Caudate nucleus (tissue), 63 donors: ENCODE measurements at places on chromosomes 13 and 19.
A peak's percentile ranks its signal among the peaks of the same experiment; 100 is the strongest.

DNA sequence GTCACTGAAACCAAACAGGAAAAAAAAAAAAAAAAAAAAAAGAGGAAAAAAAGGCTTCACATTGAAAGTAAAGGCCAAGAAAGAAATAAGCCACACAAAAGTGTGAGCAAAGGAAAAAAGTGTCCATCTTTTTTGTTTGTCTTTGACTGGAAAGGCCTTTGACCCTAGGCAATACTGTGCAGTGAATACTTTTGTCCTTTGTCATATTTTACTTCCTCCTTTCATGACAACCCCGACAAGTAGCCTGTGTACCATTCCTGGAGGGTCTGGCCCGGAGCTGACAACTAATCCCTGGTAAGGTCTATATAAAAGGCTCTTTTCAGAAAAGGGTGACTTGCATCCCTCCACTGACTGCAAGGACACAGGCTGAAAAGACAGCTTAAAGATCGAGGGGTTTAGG, 12.9 kb upstream of the MICU2 start:
- no peak for DNase-seq

DNA sequence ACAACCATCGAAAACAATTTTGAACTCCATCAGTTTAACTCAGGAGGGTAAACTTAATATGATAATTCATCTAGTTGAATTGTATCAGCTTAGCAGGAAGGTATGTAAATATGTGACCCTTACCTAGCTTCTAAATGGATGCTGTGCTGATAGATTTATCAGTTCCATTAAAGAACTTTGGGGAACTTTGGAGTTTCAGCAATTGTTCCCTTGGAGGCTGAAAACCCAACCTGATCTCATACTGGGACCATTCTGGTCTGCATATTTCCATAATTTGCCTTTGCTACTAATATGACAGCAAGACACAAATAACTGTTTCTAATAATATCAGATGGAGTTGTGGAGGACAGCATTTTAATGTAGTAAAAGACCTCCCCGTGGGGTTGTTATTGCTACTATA, 127.8 kb downstream of the GGACT start:
- DNase-seq = no peak

DNA sequence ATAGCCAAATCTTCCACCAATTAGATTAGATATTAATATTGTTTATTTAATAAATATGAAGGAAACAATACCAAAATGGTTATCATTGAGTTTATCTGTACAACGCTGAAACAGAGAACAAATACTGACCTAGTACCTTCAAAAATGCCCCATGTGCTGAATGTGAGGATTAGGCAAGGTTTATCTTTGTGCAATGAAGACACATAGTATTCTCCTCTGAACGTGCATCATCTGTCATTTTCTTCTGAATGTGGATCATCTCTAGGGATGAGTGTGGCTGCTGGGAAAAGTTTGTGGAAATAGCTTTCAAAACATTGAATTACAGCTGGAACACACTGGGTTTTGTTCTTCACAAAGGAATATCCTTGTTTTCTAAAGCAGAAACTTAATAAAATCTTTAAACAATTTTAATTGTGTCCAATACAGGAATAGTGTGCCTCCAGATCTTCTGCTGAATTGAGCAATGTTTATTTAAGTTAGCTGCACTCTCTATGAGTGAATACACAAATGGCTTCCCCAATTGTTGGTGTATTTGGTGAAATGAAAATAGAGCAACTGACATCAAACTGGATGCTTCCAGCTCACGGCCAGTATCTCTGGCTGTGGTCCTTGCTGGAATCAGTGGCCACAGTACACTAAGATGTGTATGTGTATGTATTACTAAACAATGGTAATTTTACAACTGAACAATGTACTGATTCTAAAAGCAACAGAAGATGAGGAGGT, 6.7 kb downstream of the COL4A1 start:
- DNase-seq = no peak

DNA sequence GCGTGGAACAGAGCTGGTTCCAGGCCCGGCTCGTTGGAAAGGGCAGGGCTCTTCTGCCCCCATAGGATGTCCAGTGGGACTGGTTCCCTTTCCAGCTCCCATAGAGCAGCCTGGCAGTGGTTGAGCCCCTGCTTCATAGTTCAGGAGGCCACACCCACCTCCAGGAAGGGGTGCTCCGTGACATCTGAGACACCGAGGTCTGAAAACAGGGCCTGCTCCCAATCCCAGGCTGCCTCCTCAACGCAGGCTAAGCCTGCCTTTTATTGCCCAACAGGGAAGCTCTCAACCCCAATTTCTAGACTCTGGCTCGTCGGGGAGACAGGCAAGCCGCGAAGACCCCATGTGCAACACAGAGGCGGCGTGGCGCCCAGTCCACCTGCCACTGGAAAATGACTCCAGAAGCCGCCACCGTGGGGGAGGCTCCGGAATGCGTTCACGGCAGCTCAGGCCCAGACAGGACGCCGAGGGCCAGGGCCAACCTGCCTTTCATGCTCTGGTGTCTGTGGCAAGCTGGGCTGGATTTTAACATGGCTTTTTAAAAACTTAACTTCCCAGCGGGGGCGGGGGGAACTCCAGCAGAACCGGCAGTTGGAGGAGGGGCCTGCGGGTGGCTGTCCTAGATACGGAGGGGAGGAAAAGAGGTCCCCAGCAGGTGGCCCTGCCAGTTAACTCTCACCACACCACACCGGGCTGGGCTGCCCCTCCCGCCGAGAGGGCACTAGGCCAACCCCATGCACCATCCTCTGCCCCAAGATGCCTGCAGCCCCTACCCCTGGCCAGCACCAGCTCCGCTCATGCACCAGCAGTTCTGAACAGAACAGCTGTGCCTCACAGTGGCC, 17.9 kb upstream of the TINCR start:
- no peak for DNase-seq

GRCh38 chr13:99254830-99255229, 3.3 kb downstream of the GPR18 start:
- DNase-seq = no peak

GRCh38 chr13:34208336-34208735, 390.4 kb downstream of the RFC3 start:
- no peak for DNase-seq

DNA sequence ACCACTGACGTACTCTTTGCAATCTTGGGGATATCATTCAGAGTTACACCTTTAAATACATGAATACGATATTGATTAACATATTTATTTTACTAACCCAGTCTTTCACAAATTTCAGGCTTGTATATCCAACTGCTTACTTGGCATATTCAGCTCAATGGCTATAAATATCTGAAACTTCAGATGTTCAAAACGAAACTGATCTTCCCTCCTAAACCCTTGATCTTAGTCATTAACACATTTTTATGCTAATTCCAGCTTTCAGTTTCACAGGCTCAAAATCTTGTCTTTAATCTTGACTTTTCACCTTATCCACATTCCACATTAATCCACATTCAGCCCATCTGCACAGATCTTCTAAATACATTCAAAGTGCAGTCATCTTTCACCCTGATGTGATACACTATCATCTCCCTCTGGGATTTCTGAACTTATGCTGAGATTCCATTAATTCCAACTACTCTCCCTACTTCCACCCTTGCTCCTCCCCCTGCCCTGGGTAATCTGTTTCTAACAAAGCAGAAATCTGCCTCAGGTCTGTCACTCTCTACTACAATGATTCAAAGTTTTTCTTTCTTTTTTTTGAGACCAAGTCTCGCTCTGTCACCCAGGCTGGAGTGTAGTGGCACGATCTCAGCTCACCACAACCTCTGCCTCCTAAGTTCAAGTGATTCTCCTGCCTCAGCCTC, 387.2 kb downstream of the GPC5 start:
- no peak for DNase-seq

- no peak for DNase-seq
These were observed 23.3 kb upstream of the BCL3 start for GRCh38 chr19:44725251-44725650.

DNA sequence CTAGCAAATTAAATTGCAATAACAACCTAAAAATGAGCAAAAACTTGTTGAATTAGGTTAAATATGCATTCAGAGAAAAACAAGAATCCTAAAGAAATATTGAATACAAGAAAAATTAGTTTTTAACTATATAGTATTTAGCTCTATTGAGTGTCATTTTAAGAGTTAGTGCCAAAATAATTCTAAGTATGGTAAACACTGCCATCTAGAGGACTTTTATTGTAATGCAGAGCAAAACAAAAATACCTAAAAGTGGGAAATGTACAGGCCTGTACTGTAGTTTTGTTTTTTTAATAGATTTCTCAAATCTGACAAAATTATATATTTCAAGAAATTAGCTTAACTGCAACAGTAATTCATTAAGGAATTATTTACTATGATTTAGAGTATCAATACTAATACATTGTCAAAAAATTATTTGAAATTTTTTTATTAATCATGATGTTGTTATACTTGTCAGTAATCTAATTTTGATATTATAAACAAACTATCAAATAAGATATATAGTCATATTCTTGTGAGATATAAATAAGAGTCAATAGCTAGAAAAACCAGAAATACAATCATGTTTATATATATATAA, 8.2 kb upstream of the PCDH9 start:
- DNase-seq = no peak

DNA sequence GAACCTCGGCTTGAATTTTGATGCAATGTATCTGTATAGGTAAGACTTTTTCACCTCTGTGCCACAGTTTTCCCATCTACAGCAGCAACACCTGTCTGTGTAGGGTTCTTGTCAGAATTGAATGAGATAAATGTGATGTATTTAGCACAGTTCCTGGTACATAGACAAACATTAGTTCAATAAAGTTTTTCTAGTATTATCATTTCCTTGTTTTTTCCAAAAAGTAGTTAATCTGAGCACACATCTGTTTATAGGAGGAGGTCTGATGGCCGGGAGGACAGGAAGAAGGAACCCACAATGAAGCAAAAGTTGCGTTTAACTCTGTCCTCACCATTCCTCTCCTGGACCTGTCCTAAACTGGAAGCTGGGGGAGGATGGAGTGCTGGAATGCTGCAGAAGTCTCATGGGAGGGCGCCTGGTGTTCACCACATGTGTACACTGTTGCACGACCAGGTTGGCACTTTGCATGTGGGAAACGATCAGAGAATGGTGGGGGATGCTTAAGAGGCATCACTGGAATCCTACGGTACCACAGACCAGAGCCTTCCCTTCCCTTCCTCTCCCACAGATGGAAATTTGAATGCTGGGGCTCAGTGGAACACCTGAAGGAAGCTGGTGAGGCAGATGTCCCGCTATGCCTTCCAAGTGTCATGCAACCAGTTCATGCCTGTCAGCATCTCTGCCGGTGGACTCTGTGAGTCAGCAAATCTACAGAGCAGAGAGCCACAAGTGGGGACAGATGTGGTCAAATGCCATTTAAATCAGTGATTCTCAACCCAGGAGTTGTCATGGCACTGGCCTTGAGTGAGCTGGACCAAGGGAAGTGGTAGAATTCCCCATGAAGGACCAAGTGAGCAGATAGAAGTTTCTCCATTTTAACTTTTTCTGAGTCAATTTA, 315.6 kb downstream of the DLEU7 start:
- no peak for DNase-seq

DNA sequence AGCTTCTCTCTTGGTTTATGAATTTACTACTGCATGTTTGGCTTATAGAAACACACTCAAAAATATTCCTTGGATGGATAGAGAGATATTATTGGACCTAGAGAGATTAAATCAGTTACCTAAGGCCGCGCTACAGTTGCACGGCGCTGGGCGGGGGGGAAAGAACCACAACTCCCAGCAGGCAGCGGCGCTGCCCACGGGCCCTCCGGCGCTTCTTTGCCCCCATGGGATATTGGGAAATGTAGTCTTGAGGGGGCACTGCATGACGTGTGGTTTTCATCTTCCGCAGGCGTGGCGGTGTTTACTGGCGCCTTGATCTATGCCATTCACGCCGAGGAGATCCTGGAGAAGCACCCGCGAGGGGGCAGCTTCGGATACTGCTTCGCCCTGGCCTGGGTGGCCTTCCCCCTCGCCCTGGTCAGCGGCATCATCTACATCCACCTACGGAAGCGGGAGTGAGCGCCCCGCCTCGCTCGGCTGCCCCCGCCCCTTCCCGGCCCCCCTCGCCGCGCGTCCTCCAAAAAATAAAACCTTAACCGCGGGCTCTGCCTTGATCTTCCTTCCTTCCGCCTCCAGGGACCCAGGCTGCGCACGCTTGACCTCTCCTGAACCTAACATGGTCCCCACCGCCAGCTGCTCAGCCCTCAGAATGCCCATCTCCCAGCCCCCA, 4.8 kb downstream of the EMP3 start:
- DNase-seq = peak; percentile 88

DNA sequence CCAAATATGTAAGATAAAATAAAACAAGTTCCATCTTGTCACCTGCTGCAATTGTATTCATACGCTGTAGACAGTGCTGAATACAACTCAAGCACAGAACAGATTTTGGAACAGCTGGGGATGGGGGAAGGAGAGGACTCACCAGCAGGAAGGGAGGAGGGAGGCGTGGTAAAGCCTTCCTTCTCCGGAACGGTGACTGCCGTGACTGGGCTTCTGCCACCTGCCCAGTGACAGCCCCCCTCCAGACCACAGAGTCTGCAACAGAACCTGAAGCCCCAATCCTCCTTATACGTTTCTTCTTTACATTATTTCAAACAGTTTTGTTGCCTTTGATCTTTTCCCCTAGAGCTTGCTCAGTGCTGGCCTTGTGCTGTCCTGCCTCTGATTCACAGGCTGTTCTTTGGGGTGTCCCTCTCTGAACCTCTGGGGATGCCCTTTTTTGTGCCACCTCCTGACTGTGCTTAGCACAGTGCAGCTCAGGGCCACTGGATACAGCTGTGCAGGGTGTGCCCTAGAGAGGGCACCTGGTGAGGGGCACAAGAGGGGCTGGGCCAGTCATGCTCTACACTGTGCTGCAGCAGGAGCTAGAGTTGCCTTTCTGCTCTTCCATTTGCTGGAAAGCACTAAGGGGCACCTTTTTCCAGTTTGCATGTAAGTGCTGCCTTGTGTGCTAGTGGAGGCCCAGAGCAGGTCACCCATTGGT, 213.0 kb downstream of the ZIC5 start:
- DNase-seq = no peak

- no peak for DNase-seq
These were observed 211.0 kb downstream of the SLC7A1 start for GRCh38 chr13:29384466-29384865.

- DNase-seq = no peak
These were observed 109.7 kb downstream of the LRCH1 start for GRCh38 chr13:46662690-46663089.
